Nephron progenitor cell (in vitro differentiated cells): ENCODE measurements at places on chromosomes 6 and 20.
A peak's percentile ranks its signal among the peaks of the same experiment; 100 is the strongest.

GRCh38 chr6:147382945-147383554, 125.4 kb upstream of the SAMD5 start:
- DNase-seq = no peak

- DNase-seq = no peak
Measured at GRCh38 chr6:148611213-148611612, 135.6 kb upstream of the UST start.

DNA sequence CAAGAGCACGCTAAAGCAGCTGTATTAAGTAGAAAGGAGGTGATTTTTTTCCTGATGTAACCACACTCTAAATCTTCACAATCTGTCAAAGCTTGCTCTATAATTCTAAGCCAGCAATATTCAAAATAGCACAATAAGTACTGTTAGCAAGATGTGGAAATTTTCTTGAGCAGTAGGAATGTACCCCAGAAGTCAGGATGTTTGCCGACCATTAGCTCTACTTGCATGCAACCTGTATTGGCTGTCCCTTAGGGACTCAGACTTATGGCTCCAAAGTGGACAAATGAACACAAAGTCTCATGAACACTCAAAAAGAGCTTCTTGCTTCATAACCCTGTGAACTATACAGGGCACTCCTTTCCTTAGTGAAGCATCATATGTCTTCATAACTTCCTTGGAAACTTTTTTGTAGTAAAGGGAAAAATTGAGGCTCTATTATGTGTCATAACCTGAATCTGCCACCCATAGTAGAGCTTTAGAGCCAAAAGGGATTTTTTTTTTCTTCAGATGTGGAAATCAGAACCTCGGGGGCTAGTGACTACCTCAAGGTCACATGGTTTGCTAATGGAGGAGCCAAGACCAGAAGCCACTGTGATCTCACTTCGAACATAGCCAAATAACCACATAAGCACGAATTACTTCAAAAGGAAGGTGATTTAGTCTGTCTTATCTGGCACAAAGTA, 54.5 kb downstream of the ADGRG6 start:
- no peak for DNase-seq

- no peak for DNase-seq
Measured at GRCh38 chr6:75025371-75025770, 180.5 kb downstream of the COL12A1 start.

DNA sequence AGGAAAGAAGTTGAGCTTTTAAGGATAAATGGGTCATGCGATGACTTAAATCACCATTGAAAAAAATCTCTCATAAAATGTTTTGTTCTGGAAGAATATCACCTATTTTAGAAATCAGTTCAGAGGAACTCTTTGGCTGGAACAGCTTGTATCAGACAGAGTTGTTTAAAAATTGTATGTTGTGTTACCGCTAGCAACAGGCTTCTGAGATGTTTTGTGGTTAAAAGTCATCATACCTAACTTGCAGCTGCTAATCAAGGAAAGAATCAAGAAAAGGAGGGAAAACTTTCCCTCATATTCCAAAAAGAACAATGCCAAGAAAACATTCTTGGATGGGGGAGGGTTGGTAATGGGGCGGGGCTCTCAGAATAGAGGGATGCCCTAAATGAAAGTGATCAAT, 220.7 kb upstream of the CITED2 start:
- no peak for DNase-seq

DNA sequence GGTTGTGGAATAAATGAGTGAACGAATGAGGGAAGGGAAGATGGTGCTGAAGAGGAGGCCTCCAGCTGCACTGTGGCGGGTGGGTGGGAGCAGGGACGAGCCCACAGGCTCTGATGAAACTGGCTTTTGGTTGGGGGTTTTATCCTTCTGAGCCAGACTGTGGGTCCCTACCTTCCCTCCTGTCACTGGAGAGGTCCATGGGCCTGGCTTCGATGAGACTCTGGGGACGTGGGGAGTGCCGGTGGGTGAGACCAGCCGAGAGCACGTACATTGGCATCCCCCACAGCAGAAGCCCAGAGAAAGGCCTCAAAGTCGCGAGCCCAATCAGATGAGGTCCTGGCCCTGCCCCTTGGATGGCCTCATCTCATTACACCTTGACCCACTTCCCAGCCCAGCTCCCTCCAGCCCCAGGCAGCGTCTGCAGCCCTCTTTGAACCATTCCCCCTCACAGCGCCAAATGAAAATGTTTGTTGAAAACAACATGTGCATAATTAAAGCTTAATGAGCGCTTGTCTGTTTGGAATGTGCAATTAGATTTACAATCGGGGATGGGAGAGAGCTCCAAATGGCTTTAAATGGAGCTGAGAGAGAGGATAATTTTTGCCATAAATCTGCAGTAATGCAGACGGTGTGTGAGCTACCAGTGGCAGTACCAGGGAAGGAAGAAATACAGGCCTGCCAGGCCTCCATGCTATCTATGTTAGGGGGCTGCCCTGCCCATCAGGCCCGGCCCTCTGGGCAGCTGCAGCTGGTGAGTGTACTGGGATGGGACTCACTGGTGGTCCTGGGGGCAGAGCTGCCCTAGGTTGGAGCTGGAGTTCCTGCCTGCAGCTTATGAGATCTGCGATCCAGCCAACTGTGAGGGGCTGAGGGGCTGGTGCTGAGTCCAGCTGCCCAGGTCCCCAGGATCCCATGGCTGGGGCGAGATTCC, 47.2 kb downstream of the TOX2 start:
- no peak for DNase-seq

GRCh38 chr6:15570171-15570570, 92.7 kb downstream of the DTNBP1 start:
- DNase-seq = no peak

GRCh38 chr6:40545954-40546353, 41.2 kb downstream of the LRFN2 start:
- DNase-seq = peak; percentile 47

DNA sequence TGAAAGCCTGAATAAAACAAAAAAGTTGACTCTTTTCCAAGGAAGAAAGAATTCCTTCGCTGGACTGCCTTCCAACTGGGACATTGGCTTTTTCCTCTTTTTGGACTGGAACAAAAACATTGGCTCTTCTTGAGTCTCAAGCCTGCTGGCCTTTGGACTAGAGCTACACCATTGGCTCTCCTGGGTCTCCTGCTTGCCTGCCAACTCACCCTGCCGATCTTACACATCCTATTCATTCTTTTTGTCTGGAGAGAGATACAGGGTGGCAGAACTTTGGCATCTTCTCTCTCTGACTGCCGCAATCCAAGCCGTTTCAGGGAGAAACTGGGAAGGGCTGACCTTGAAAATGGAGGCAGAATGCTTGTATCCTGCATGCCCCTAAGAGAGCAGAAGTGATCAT, 20.2 kb downstream of the DDO start:
- no peak for DNase-seq

- DNase-seq = no peak
Measured at GRCh38 chr6:113347436-113347835, 509.7 kb upstream of the MARCKS start.

GRCh38 chr6:160464744-160465143, 116.6 kb downstream of the SLC22A3 start:
- no peak for DNase-seq

DNA sequence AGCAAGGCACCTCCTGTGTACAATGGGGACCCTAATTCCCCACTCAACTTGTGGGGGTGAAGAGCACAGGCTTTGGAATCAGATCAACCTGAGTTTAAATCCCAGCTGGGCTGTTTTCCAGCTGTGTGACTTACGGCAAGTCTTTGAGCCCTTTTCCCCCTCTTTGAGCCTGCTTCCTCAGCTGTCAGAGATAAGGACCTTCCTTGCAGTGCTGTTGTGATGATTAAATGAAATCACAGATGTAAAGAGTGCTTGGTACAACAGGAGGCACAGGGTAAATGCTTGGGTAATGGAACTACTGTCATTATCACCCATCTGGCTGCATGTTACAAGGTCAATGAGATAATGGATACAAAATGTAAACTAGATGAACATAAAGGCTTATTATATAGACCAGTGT, 3.2 kb downstream of the SNX21 start:
- DNase-seq = no peak

DNA sequence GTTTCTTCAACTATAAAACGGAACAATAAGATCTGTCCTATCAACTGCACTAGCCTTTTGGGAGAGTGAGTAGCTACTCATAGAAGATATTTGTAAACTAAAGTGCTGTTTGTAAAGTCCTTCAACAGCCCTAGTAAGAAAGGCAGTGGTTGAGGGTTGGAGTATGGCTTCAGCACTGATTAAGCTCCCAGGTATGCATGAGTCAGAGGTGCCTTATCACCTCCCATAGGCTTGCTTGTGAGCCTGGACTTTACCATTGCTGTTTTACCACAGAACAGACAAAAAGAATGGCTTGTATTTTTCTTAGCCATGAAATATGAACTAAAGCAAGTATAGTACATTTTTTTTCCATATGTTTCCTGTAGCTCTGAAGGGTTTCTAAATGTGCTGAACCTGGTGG, 44.1 kb downstream of the SAMD3 start:
- DNase-seq = no peak
